SK-N-SH (cell line): ENCODE measurements at places on chromosomes 5 and 9.

- DNase-seq: no peak
Observed at GRCh38 chr9:117400171-117400570, 14.7 kb downstream of the ASTN2 start.

GRCh38 chr5:64653766-64654560 is 36.3 kb upstream of the SHISAL2B start:
- no peak for DNase-seq

- DNase-seq: no peak
Observed at GRCh38 chr9:92463984-92464383, 18.3 kb downstream of the ASPN start.

- peak; percentile 94 for DNase-seq
Observed at GRCh38 chr9:108933718-108934322, at the start of gene ELP1. ELP1 (minus strand) TSS chr9:108934124; CDS start chr9:108931146, 2,978 bp downstream.

DNA sequence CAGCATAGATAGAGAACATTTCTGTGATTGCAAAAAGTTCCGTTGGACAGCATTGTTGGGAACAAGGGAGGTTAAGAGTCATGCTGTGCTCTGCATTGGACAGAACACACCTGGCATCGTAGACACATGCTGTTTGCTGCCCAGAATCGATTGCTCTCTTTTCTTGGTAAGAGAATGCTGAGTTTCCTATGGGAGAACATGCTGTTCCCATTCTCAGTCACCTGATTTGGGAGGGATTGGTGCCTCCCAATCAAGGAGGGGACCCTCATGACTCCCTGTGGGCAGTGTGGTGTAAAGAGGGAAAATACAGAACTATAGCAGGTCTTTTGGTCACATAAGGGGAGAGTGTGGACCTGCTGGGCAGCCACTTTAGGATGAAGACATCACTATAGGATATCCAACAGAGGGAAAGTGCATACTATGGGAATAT is 555.4 kb upstream of the CLINT1 start:
- no peak for DNase-seq

- DNase-seq: no peak
Observed at GRCh38 chr9:88777498-88778312, 213.6 kb upstream of the S1PR3 start.

DNA sequence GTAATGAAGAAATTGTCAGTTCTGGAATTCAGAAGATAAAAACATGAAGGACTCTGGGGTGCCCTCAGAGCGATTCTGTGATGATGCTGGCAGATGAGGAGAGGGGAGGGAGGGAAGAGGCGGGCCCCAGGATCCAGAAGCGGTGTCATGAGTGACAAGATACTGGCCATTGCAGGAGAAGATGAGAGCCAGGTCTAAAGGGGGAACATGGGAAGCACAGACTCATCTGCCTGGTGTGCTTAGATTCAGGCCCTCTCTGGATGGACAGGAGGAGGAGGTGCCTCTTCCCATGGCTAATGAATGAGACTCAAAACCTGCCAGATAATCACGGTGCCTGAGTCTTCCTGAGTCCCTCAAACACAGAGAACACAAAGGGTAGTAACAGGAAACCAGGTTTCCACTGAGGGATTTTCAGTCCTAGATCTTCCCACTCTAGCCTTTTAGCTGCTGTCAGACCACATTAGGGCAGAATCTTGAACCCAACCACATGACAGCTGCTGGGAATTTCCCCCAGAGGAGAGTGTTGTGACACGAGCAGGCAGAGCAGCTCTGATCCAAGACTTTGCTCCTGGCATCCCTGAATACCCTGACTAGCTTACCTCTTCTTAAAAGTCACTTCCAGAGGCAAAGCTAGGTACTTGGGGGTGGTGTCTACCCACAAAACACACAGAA is 28.2 kb upstream of the HSPA9 start:
- DNase-seq: no peak

DNA sequence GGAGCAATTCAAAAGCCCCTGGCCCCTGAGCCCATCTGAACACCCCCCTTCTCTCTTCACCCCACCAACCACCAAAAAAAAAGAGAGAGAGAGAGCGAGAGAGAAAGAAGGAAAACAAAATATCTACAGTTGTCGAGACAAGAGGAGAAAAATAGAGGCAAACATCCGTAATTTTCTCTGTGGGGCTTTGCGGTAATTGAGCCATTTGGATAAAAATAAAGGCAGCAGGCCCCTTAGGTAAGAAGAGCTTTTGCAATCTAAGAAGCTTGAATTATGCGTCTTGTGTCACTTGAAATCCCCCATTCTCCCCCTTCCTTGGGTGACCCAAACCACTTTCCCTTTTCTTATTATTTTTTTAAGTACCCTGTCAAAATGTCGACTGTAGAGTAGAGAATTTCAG is 35.5 kb upstream of the FUBP3 start:
- DNase-seq: no peak

DNA sequence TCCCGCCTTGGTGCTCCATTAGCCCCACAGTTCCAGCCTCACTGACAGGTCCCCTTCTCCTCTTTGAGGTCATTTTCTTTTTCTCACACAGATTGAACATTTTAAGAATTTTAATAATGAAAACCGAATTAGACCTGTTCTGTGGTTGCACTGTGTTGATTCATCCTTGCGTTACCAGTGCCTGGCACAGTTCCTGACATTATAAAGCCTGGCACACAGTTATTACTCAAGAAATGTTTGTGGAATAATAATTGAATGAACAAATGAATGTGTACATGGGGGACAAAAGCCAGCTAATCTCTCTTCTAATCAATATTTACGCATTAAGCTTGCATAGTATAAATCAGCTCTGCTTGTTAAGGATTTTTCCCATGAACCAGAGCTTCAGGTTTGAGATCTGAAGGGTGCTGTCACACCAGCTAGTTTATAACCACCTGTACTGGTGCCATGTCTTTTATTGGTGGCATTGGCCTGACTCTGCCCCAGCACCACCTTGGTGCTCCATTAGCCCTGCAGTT is 80.0 kb downstream of the SV2C start:
- no peak for DNase-seq

DNA sequence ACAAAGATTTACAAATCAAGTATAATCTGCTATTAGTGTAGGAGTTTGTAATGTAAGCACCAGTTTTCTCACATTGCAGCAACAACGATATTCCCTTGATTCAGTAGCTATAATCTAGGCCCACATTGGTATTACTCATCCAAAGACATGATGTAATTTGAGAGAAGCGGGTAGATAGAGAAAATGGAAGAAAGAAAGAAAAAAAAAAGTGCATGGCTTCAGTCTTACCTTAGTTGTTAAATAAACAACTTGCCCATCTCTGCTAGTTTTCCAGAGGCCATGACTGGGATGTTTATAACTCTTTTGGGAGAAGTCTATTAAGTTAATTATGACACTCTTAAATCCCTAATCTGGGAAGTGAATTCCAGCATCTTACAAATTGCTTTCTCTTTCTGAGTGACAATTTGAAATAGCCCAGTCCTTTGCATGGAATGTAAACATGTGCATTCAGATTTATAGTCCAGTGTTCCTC is 2.8 kb downstream of the MELK start:
- no peak for DNase-seq

- peak; percentile 95 for DNase-seq
Observed at GRCh38 chr9:121267689-121268597, at the start of gene GSN. GSN (plus strand) TSS chr9:121268162; CDS start chr9:121301972, 33,810 bp downstream.

GRCh38 chr5:125410537-125411070 is 664.2 kb upstream of the ZNF608 start:
- peak; percentile 33 for DNase-seq

DNA sequence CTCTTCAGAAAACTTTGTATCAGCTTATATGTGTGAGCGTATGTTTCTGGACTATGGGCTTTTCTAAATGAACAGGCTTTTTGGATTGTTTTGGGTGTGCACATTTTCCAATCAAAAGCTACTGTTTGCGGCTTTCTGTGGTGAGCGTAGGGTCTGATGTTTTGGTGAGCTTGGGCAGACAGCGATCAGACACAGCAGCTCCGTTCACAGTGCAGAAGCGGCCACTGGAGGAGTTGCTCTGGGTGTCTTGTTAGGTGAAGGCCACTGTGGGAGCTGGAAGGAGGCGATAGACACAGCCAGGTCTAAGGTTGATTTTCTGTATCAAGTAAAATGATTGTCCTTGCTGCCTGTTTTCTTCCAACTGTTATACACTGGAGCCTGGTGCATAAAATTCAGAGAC is 11.1 kb downstream of the PRRC2B start:
- DNase-seq: no peak

DNA sequence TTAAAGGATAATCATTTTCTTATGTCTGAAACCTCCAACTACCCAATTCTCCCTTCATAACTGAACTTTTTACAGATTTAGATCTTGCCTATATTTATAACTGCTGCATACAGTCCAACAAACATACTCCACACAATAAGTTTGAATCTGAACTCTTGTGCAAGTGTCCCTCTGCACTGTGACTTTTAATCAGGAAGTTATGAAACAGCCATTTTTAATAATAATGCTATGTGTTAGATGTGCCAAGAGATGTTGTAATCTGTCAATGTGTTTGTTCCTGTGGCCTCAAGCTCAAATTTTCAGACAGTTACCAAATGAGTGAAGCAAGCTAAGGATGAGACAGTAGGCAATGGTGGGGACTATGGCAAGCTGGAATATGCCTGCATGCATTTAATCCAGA is 57.6 kb upstream of the MTAP start:
- DNase-seq: no peak

DNA sequence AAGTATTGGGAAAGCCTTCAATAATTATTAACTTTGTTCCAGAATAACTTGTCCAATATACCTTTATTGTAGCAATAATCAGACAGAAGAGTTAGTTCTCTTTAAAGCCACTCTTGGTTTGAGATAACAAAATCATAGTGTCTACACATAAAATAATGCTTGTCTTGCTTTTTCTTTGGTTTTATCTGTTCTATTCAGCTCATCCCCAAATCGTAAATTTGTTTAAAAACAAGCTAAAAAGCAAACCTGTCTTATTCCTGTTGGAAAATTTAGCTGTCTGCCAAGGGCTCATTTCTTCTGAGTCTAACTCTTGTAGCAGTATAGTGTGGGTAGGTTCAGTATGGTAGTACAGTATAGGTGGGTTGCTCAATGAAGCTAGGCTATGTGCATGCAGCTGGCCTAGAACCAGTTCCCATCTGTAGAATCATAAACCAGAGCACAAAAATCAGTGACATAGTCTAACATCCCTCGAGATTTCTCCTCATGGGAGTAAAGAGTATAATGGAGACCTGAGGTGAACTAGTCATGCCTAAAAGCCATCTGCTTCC is 17.9 kb upstream of the APBA1 start:
- no peak for DNase-seq

GRCh38 chr9:13744261-13744901 is 464.9 kb upstream of the MPDZ start:
- DNase-seq: peak; percentile 49

GRCh38 chr9:38334234-38334633 is 58.3 kb upstream of the ALDH1B1 start:
- DNase-seq: peak; percentile 46

- DNase-seq: no peak
Observed at GRCh38 chr9:135074354-135075233, 12.9 kb upstream of the OLFM1 start.

GRCh38 chr9:16571127-16571802 is 299.2 kb downstream of the BNC2 start:
- no peak for DNase-seq

- DNase-seq: peak; percentile 64
Observed at GRCh38 chr9:38067859-38068681, 957 bp downstream of the SHB start.

GRCh38 chr9:90546200-90546599 is 96.4 kb downstream of the DIRAS2 start:
- peak; percentile 62 for DNase-seq

DNA sequence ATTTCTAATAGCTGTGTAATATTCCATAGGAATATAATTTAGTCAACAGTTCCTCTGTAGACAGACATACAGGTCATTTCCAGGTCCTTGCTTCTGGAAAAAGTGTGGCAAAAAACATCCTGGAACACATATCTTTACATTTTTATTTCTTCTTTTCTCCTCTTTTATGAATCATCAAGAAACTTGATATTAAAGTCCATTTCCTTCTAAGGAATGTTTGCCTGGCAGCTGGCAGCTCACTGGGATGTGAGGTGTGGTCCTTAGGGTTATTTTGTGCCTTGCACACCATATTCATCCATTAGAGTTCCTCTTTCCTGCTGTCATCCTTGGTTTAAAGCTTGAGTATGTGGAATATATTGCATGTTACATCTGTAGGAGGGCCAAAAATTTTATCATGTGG is 122.0 kb downstream of the GALNT10 start:
- no peak for DNase-seq

- DNase-seq: no peak
Observed at GRCh38 chr5:140318792-140319191, 15.9 kb upstream of the PFDN1 start.

- DNase-seq: no peak
Observed at GRCh38 chr5:173452119-173452905, 124.1 kb upstream of the STC2 start.

DNA sequence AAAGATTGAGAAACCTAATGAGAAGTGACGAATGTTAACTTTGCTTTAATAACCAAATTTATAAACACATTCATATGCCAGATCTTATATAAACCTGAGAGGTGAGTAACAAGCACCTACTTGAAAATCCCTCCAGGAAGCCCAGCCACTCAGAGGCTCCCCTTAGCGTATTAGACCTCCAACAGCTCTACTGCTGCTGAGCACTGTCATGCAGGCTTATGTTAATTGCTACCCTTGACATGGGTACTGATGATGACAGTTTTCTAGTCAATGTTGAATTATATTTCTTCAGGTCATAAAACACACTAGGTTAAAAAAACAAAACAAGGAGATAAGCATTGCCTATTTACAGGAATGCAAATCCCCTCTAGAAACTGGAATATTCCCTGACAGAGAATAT is 161.2 kb downstream of the MPDZ start:
- no peak for DNase-seq

- DNase-seq: no peak
Observed at GRCh38 chr9:16806674-16807073, 63.8 kb downstream of the BNC2 start.

- no peak for DNase-seq
Observed at GRCh38 chr5:143946837-143947236, 134.9 kb downstream of the HMHB1 start.

- no peak for DNase-seq
Observed at GRCh38 chr5:95746722-95747679, 15.9 kb downstream of the RHOBTB3 start.

DNA sequence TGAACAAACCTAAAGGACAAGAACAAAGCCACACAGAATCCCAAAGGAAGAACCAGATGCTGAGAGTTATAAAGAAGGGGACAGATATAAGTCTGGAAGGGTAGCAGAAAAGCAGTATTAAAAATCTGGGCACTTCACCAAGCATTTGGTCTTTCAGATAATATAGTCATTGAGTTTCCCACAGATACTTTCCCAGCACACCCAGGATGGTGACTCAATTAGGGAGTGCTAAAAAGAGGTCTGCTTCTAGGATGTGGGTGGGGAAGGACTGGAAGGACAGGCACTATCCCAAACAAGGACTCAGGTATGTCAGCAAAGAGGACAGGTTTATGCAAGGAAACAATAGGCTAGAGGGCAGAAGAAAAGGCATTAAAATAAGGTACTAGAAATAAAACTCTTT is 59.3 kb downstream of the DIAPH1 start:
- no peak for DNase-seq

DNA sequence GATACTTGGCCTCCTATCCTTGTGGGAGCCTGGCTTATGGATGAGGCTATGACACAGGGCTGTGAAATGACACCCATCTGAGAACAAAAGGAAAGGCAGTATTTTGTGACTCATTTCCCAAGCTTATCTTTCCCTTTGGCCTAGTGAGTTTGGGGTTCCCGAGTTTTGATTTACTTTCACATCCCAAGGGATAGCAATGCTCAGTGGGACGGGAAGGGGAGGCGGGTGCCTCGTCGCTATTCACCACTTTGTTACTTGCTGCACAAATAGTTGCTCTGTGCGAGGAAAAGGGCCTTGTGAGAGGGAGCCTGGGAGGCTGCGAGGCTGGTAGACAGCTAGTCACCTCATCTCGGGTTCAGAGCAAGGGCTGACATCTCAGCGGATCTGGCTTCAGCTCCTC is 59.1 kb upstream of the ENTREP1 start:
- DNase-seq: no peak
